ENCODE measurements at places on chromosomes 7 and 10. TPM values are rescaled to one million over a fixed set of nuclear protein-coding genes. Genes with fewer than 3 reads are reported as not detected.

Gene GATA3
- total RNA-seq, result not detected

Gene PNLIPRP2
- not detected for total RNA-seq

Gene IKZF1
- total RNA-seq, result not detected

Gene SRRM3
- total RNA-seq, result 0.26 TPM

Gene HTR5A
- total RNA-seq, result not detected
